ENCODE measurements at places on chromosomes 4 and X.

DNA sequence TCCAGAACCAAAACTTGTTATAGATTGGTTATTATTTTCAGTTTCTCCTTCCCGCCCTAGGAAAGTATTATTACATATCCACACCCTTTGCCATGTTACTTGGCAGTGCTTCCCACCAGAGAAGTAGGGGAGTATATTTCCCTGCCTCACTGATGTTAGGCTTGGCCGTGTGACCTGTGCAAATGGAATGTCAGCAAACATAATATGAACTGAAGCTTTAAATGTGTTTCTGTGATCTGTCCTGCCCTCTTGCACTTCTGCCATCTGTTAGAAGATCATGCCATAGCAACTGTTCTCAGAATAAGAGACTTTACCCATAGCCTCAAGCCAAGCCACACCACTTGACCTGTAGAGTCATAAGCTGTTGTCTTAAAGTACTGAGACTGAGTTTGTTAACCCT lies 36.7 kb upstream of the NEUROG2 start:
- DNase-seq = no peak

GRCh38 chrX:124501586-124501985 lies 155.2 kb downstream of the SH2D1A start:
- no peak for DNase-seq

DNA sequence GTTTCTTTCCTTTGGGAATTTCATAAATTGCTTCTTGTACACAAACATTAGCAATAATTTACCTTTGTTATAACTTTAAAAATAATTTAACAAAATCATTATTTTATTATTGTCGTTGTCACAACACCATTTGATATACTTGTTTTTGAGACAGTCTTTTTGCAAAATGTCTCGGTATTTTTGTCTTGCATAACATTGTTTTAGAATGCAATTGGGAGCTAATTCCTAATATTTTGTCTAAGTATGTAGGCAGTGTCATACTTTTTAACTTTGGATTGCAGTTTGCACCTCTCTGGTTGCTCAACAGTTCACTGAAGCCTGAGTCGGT lies 340 bp upstream of the CFAP299 start:
- no peak for DNase-seq

- DNase-seq = no peak
Observed at GRCh38 chr4:41784191-41784979, 35.9 kb upstream of the PHOX2B start.

DNA sequence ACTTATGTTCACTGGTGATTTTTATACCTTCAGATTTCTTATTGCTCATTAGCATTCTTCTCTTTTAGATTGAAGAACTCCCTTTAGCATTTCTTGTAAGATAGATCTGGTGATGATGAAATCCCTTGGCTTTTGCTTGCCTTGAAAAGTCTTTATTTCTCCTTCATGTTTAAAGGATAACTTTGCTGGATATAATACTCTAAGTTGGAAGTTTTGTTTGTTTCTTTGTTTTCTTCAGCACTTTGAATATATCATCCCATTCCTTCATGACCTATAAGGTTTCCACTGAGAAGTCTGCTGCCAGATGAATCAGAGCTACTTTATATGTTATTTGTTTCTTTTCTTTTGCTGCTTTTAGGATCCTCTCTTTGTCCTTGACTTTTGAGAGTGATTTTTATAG lies 18.5 kb downstream of the CC2D2A start:
- DNase-seq = no peak

- no peak for DNase-seq
Observed at GRCh38 chrX:20311505-20311904, 44.8 kb upstream of the RPS6KA3 start.

GRCh38 chr4:69830560-69831269 lies 29.2 kb downstream of the SULT1E1 start:
- no peak for DNase-seq

DNA sequence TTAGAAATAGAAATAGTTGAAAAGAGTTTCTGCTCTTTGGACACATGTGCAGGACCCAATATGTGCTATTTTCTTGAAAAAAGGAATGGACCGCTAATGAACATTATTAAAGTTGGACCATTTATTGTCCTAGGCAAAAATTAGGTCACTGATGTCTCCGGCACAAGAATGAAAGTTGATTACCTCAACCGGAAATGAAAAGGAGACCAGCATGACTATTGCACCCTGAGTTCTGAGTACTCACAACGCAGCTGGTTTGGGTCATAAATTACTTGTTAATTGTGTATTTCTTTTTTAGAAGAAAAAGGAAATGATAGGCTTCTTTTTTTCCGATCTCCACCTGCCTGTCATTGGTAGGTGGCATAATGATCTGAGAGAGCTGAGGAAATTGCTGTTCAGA lies 232.7 kb downstream of the ARHGAP24 start:
- no peak for DNase-seq

DNA sequence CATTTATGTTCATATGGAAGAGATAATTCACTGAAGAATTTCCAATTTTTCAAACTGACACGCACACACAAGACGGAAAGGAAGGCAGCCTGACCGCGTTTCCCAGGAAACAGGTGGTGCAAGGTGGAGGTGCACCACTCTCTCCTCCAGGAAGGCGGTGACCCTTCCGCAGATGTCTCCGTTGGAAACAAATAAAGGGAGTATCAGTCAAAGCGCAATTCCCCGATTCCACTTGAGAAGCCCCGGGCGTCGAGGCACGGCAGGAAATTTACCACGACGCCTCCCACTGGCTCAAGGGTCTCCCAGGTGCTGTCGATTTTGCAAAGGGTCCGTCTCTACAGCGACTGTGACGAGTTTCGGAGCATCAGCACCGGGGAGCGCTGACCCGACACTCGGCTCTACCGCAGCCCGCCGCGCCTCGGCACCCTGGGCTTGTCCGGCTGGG lies 770 bp upstream of the TIGD2 start:
- no peak for DNase-seq

DNA sequence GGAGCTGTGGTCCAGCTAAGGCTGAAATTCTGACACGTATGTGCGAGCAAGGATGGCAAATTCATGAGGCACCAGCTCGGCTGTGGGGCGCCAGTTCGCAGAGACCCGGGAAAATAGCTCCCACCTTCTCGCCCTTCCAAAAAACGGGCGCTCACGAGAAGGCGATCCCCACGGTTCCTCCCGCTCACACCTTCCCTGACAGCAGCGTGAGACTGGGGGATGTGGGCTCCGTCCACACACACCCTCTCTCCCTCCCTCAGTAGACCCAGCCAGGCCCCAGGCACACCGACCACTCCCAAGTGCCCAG lies 584 bp downstream of the GPC3 start:
- DNase-seq = no peak

GRCh38 chr4:23768541-23768940 lies 121.3 kb downstream of the PPARGC1A start:
- no peak for DNase-seq

- DNase-seq = no peak
Observed at GRCh38 chrX:124931241-124931640, 388.4 kb upstream of the TEX13C start.

GRCh38 chr4:155539746-155540145 lies 126.9 kb upstream of the GUCY1A1 start:
- no peak for DNase-seq
